ENCODE measurements at places on chromosomes 4 and X. TPM values are rescaled to one million over a fixed set of nuclear protein-coding genes. Genes with fewer than 3 reads are reported as not detected.

DNA sequence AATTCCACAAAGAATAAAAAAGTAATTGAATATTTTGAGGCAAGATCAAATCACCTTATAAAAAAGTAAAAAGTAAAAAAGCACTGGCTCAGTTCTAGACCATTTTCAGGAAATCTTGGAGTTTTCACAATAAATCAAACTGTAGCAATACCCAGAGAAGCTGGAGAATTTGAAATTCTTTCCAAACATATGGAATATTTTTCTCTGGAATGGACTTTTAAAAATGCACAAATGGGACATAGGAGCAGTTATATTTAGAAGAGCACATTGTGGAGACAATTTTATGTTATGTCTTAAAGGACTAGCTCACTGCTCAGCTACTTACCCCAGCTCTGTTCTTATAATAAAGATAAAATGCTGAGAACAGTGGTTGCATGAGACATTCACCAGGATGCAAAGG lies 211.9 kb upstream of the KIT start:
- DNase-seq = no peak

DNA sequence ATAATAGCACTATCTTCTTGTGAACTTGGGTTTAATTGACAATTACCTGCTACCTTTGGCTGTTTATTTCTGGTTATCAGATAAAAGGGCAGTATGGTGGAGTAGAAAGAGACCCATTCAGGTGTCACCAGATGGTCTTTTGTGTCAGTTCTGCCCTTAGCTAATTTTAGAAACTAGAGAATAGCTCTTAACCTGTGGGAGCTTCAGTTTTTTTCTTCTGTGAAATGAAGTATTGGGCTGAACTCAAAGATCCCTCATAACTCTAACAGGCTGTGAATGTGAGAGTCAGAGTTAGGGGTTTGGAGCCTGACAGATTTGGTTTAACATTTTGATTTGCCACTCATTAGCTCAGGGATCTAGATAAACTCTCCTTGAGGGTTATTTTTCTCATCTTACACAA lies 335.2 kb downstream of the PPP1R2C start:
- DNase-seq = no peak

GRCh38 chr4:53366301-53366716 lies 448 bp upstream of the SCFD2 start:
- DNase-seq = no peak

TCEAL7 gene
- total RNA-seq = 1.9 TPM

TRIML2 gene
- total RNA-seq = not detected

GRCh38 chrX:17750436-17750835 lies 13.1 kb downstream of the SCML1 start:
- no peak for DNase-seq

MMRN1 gene
- total RNA-seq = 30.2 TPM

GRCh38 chrX:37383313-37383712 lies 34.1 kb downstream of the PRRG1 start:
- no peak for DNase-seq

DNA sequence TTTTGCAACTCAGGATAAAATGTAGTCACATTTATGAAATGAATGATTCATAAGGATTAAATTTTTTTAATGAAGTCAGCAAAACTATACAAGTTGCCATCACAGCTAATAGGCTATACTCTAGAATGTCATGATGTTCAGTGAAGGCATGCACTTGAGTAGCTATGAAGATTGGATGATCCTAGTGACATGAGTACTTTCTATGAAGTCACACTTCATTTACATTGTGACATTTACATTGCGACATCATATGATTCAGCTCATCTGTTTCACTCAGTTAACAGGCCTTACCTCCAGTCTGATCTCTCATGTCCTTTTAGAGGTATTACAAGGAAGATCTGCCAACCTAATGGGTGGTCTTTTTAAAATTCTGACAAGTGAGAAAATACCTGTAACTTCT lies 82.7 kb upstream of the FGF13 start:
- DNase-seq = no peak

Data from Peyer's patch (tissue), 4 donors.